ENCODE measurements at places on chromosomes 2 and 18.

DNA sequence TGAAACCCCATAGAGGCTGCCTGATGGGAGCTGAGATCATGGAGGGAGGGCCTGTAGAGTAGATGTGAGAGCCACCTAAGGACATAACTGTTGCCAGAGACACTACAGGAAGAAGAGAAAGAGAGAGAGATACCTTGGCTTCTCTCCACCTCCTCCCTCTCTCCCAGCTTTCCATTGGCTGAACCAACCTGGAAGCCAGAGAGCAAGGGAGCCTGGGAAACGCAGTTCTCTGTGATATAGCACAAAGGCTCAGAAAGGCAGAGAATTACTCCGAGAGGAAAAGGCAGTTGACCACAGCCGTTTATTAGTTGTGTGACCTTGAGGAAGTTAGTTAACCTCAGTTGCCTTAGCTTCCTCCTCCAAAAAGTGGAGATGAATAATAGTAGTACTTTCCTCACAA, 37.7 kb upstream of the MAT2A start:
- peak; percentile 19 for DNase-seq

- DNase-seq, result no peak
These were observed 230.6 kb upstream of the LRATD1 start for GRCh38 chr2:14401873-14402272.

GRCh38 chr2:206480161-206480560, 36.8 kb downstream of the ADAM23 start:
- peak; percentile 17 for DNase-seq

DNA sequence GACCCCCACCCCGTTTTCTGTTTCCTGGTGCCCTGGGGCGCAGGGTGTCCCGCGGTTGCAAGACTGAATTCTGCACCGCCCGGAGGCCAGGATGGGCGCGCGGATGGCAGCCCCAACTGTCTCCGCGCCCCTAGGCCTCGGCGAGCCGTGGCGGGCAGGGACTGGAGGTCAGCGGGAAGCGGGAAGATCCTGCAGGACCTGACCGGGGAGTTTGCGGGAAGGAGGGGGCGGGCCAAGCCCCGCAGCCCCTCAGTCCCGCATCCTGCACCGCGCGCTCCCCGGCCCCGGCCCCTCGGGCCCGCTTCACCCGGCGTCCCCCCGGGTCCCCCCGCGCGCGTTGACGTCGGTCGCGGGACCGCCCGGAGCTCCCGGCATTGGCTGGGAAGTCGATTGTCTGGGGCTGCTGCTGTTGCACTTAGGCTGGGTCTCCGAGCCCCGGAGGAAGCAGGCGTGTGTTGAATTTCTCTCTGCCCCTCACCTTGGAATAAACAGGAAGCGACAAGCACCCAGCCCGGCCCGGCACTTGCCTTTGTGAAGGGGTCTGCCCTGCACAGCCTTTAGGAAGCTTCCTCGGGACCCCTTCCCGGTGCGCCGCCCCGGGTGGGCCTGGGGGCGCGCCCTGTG, at the start of gene LDLRAD4:
Gene LDLRAD4, plus strand, starts transcription at position 393 of the 624 bp plus-strand sequence.
- DNase-seq, result no peak

GRCh38 chr2:240819126-240819857, 727 bp downstream of the KIF1A start:
- DNase-seq, result no peak

DNA sequence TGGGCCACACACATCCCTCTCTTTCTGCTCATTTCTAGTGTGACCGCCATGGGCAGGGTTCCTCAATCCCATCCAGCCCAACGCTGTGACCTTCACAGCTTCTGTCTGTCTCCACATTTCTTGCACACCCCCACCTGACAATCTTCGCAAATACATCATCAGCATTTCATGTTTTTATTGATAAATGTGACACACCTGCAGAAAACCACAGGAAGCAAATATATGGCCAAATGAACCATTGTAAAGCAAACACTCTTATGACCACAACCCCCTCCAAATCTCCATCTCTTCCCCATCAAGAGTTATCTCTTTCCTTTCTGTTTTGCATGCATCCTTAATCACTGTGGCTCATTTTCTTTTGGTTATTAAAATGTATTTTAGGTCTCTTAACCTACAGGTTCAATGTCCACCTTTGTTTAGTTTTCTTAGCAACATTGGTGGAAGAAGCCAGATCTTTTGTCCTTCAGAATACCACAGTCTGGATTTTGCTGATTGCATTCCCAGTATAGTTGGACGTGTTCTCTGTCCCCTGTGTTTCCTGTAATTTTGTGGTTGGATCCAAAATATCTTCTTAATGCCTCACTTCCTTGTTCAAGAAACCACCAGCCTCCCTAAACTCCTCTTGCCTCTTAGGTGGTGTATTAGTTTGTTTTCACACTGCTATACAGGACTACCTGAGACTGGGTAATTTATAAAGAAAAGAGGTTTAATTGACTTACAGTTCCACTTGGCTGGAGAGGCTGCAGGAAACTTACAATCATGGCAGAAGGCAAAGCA, 9.8 kb upstream of the NCK2 start:
- peak; percentile 58 for DNase-seq

GRCh38 chr18:55317324-55317723, 270.7 kb downstream of the TCF4 start:
- no peak for DNase-seq

DNA sequence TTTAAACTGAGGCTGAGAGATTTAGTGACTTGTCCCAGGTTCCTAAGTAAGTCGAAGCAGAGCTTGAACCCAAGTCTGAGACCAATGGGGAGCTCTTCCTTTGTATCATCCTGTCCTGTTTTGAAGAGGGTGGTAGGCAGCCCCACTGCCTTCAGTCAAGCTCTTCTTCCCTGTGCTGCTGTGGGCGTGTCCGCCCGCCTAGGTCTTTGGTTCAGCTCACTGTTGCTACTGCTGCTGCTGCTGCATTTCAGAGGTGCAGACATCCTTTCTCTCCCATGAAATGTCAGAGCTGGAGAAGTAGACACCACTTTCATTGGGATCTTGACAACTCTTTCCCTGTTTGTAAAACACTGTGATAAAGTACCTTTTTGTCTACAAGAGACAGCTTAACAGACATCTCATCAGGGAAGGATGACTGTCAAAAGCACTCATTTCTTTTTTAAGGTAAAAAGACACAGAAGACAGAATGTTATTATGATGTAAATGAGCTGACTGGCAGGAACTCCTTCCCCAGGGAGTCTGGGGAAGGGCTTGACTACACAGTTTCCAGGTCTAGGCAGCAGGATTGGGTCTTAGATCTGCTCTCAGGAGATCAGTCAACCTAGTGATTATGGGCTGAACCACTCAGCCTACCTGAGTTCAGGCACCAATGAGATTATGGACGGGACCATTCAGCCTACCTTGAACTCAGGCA, 91.7 kb upstream of the TRIB2 start:
- DNase-seq, result no peak

DNA sequence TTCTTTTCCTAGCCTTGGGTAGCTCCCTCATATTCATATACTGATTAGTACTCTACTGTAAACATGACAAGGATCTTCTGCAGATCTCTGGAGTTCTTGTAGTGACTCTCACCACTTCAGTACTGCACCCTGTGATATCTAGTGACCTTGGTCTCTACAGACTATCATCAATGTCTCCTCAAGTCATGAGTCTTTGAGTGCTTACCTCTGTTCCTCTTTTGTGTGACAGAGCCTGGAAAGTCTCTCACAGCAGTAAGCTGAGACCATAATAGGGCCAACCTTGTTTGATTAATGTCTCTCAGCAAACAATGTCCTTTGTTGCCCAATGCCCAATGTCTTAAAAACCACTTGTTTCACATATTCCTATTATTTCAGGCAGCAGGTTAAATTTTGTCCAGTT, 34.2 kb upstream of the BAZ2B start:
- DNase-seq, result no peak

DNA sequence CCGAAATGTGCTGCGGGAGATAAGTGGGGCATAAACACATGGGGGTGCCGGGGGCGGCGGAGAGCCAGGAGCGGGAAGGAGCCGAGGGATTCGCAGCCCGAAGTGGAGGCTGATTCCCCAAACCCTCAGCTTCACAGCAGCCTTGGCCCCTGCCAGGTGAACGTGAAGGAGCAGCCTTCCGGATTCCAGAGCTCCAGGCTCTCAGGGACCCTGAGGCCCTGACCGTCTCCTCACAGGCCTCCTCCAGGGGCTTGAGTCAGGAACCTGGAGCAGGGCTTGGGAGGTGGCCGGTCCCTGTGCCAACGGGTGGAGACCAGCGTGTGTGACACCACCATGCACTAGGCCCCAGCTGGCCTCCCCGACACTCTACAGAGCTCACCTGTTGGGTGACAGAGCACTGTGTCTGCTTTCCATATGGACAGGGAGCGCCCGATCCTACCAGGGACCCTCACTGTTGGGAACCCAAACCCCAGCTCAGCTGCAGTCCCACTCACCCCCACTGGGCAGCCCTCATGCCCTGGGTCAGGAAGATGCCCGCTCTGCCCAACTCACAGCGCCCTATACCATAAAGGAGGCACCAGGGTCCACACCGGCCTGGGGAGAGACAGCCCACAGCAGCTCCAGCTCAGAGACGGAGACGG, 117.6 kb upstream of the OTOS start:
- DNase-seq, result no peak

GRCh38 chr2:47640356-47640755, 142.6 kb upstream of the MSH6 start:
- no peak for DNase-seq

GRCh38 chr2:183543222-183543621, 419.0 kb downstream of the NUP35 start:
- no peak for DNase-seq

DNA sequence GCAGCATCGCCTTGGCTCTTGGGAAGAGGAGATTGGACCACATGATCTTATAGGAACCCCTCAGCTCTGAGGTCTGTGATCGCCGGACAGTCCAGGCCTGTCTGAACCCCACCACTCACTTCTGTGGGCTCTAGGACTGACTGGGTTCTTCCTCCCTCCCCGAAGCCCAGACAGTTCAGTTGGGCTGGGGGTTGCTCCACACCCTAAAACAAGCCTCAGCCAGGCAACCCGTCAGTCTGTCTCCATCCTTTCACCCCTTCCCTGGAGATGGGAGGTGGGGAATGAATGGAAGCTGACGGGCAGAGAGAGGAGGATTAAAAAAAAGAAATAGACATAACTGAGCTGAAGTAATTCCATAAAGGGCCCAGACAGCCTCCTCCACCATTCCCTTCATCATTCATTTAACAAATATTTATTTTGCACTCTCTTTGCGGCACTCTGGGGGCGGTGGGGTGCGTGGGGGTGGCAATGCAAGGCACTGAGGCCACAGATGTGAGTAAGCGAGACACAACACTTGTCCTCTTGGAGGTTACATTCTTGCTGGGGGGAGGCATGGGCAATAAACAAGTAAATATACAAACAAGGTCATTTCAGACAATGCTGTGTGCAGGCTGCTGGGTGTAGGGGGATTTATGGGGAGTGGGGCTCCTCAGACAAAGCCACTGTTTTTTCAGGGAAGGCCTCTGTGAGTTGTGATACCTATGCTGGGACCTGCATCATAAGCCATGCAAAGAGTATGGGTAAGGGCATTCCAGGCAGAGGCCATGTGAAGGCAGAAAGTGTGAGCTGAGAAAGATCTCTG, 12.9 kb downstream of the WNT10A start:
- DNase-seq, result no peak

DNA sequence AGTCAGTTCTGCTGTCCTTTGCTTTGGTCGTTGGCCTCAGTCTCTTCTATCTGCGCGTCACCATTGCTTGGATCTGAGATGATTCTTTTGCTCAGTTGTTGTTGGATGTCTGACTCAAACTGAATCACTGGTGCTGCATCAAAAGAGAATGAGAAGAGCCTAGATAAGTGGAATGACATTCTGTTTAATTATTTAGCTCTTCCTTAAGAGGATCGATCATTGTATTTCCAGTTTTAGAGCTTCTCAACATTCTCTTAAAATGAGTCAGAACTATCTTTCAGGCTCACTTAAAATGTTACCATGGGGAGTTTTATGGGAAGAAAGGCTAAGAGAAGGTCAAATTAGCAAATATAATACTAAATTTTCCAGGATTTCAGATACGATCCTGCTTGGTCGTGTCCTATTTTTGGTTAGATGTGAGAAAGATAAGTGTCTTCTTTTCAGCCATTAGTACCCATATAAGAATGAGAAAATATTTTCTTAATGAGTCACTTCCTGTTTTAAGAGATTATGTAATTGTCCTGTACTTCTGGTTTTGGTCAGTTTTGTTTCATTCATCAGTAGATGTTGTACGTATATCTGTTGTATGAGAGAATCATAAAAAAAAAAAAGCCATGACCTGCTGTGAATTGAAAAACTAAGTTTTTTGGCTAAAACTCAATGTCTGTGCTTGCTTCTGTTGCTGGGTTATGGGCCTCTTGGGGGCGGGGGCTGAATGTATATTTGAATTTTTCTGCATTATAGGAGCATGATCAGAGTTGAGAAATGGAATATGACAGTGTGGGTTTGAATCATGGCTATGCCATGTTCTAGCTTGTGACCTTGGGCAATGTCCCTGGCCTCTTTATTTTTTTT, 31.6 kb upstream of the CASP10 start:
- DNase-seq, result peak; percentile 93

DNA sequence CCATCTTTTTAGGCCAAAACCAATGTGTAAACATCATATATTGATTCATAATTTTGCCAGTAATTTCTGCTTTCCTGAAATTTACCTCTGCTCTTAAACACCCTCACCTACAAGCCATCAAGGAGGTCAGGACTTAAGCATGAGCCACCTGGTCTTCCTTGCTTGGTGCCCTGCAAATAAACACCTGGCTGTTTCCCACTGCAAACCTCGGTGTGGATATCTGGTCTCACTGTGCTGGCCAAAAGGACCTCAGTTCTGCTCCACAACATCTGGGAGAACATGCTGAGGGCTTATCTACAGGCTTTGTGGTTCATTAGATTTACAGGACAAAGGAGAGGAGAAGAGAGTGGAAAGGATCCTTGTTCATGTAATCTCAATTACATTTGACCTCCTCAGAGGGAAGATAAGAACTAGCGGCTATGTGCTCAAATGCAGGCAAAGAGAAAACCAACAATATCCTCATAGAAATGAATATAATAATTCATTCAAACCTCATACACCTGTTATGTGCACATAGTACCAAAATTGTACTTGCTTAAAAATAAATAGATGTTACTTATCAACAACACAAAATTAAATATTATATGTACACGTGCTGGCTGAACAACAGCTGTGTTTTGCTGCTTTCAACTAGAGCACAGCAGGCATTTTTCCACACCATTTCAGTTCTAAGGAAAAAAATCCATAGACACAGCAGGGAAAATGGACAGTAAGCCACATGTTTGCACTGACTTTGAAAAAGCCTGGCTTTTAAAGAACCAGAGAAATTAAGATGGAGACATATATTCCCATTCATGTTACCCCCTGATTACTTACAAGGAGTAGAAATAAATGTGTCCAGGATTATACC, 465.1 kb downstream of the LPIN1 start:
- no peak for DNase-seq

- DNase-seq, result no peak
These were observed 91.2 kb downstream of the HDAC4 start for GRCh38 chr2:239309398-239310245.

GRCh38 chr18:76351961-76352581, 143.0 kb downstream of the ZNF516 start:
- no peak for DNase-seq

GRCh38 chr18:10242936-10243680, 211.3 kb upstream of the APCDD1 start:
- peak; percentile 65 for DNase-seq

DNA sequence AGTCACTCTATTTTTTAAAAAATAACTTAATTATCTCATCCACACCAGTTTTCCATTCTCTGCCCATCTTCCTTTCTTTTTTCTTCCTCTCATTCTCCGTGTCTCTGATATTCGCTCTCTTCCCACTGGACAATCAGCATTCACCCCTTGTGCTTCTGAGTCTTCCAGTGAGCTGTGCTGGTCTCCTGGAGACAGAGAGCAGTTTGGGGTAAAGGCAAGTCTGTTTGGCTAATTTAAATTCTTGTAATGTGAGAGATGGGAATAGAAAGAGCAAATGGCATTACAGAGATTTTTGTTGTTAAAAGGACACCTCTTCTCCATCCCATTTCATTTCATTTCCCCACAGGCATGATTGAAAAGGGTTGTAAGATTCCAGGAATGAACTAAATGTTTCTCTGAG, 107.5 kb downstream of the DTNA start:
- DNase-seq, result no peak
